Hematopoietic multipotent progenitor cell treated with erythropoietin and hydrocortisone succinate and interleukin-3 and kit ligand, for 15 days (in vitro differentiated cells): ENCODE measurements at places on chromosomes 7 and 10.

DNA sequence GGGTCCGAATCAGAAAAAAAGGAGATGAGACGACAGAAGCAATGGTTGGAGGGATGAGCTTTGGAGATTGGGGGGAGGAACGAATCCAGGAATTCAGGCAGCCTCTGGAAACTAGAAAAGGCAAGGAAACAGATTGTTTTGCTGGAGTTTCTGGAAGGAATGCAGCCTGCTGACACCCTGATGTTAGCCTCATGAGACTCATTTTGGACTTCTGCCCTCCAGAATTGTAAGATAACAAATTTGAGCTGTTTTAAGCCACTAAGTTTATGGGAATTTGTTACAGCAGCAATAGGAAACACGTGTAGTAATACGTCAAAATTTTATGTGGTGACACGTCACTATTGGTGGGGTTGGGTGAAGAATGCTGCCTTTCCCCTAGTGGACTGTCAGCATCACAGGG is 25.6 kb upstream of the NPS start:
- DNase-seq, result no peak

DNA sequence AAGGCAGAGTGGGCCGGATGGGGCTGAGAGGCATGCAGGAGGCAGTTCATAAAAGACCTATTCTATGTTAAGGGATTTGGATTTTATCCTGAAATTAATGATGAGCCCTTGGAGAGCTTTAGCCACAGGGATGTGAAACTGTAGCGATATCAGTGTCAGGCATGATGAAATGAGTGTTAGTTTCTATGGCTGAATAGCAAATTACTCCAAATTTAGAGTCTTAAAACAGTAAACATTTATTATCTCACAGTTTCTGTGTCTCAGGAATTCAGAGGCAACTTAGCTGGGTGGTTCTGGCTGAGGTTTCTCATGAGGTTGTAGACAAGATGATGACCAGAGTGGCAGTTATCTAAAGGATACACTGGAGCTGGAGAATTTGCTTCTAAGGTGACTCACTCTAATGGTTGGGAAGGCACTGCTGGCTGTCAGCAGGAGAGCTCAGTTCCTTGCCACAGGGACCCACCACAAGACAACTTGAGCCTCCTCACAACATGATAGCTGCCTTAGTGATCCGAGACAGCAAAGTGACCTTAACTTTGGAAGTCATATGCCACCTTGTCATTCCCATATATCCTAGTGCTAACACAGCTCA is 36.7 kb upstream of the SFTPD start:
- no peak for DNase-seq

DNA sequence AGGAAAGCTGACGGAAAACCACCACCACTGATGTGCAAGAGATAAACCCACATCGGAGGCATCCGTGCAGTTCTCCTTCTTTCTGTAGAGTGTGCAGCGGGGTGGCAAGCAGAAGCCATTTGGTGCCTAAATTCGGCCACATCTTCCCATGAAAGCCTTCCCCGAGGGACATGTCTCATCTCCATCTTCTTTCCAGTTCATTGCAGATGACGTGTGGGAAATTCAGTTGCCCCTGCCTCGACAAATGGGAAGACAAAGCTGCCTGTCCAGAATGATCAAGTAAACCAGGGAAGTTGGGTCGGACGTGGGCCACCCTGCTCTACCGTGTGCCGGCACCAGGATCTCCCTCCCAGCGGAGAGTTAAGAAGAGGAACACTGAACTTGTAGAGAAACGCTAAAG is 14.5 kb downstream of the BEND7 start:
- no peak for DNase-seq

GRCh38 chr10:24993237-24993958 is 22.6 kb downstream of the ENKUR start:
- DNase-seq, result no peak

DNA sequence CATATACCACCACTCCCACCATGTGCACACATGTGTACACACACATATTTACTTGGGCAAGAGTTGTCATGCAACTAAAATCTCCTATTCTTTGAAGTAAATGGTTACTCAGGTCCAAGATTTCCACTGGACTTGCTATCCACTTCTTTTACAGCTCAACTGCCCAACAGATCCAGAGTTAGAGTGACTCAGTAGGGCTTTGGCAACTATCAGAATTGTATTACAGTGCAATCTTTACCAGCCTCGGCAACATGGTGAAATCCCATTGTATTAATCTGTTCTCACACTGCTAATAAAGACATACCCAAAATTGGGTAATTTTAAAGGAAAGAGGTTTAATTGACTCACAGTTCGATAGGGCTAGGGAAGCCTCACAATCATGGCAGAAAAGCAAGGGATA is 51.9 kb upstream of the ABLIM1 start:
- no peak for DNase-seq

DNA sequence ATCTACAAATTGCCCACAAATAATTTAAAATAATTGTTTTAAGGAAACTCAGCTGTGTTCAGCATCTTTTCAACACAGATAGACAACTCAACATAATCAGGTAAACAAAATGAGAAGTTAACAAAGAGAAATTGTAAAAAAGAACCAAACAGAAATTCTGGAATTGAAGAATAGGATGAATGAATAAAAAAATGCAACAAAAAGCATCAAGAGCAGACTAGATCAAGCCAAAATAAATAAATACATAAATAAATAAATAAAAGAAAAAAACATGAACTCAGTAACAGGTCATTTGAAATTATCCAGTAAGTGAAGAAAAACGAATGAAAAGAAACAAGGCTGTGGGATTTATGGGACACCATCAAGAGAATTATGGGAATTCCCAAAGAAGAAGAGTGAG is 94.0 kb upstream of the CDK6 start:
- DNase-seq, result no peak

DNA sequence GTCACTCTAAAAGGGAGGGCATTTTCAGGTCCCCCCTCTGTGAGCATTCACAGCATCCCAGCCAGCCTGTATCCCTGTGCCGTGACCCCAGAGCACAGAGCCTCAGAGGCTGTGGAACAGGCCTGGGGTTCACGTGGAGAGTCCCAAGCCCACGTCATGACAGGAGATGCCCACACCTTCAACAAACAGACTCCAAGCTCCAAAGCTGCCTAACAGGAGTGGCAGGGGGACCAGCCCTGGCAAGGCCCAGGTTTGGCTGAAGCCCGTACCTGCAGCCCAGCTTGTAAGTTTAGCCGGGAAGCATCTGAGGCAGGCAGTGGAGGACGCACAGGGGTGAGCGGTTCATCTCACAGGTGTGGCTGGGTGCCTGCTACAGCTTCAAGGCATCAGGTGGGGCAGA is 33.5 kb downstream of the LHPP start:
- no peak for DNase-seq

DNA sequence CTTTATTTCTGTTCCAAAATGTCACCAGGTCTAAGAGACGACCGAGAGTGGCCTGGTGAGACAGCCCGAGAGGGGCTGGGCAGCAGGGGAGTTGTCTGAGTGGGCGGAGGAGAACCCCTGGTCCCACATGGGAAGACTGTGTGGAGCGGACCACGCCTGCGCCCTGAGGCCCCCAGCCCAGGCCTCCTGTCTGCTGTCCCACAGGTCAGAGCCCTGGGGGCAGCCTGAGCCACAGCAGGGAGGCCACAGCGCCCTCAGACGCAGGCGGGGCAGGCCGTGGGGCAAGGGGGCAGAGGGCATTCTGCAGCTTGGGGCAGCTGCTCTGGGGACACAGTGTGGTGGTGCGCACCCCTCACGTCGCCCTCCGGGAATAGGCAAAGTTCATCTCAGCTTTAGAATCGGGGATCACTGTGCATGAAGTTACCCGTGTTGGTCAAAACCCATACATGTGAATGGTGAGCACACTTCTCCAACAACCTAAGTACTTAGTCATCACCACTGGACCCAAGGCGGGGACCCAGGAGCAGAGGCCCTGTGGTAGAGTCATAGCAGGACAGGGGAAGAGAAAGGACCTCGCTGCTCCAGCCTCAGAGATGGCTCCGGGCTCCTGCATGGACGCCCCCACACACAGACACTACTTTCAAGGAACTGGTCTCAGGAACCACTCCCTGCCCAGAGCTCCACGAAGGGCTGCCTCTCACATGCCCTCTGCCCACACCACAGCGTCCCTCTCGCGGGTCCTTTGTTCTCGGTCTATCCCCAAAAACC is 214.7 kb downstream of the ELFN1 start:
- DNase-seq, result no peak

GRCh38 chr7:24026351-24026750 is 257.6 kb upstream of the NPY start:
- DNase-seq, result no peak

- no peak for DNase-seq
These were observed 184.4 kb downstream of the GRID1 start for GRCh38 chr10:86182150-86182549.

DNA sequence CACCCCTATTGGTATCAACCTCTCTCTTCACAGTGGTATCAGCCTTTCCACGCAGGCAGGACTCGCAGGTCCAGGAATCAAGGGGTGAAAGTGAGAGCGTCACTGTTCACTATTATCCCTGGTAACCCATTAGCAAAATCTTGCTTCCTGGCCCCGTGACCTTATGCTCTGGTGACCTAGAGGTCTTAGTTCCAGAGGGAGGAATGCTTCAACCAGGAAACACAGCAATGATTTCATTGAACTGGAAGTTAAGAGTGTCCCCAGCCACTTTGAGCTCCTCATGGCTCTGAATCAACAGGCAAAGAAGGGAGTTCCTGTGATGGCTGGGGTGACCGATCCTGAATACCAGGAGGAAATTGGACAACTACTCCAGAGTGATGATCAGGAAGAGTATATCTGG is 90.6 kb downstream of the CUL2 start:
- no peak for DNase-seq

DNA sequence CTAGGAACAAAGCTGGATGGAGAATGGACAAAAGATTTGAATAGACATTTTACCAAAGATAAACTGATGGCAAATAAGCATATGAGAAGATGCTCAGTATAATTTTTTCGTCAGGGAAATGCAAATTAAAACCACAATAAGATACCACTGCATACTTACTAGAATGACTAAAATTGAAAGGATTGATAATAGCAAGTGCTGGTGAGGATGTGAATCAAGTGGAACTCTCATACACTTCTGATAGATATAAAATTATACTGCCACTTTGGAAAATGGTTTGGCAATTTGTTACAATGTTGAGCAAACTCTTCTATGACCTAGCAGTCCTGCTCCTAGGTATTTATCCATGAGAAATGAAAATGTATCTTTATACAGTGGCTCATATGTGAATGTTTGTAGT is 83.3 kb downstream of the EXOC6 start:
- no peak for DNase-seq

GRCh38 chr10:116771101-116771958 is 29.0 kb upstream of the HSPA12A start:
- DNase-seq, result no peak

- DNase-seq, result no peak
These were observed 41.9 kb downstream of the CDK1 start for GRCh38 chr10:60820093-60820754.

DNA sequence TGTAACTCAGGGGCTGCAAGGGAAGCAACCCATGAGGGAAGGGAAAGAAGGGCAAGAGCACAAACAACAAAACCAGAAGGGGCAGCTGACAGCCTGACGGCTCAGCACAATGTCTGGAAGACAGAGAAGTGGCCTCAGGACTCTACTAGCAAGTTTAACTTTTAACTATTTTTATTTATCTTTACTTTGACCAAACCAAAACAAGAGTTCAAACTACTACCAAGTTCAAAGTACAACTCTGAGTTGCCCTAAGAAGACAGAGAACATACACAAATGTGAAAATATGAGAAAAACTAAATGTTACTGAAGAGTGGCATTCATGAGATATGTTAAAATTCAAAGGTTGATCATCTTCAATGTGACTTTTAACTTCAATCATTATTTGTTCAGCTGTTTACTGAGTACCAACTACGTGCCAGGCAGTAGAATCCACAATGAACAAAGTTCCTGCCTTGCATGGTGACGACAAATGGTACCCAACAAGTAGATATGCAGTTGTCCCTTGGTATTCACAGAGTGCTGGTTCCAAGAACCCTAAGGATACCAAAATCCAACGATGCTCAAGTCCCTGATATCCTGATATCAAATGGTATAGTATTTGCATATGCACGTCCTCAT is 19.7 kb downstream of the NUDCD3 start:
- no peak for DNase-seq

DNA sequence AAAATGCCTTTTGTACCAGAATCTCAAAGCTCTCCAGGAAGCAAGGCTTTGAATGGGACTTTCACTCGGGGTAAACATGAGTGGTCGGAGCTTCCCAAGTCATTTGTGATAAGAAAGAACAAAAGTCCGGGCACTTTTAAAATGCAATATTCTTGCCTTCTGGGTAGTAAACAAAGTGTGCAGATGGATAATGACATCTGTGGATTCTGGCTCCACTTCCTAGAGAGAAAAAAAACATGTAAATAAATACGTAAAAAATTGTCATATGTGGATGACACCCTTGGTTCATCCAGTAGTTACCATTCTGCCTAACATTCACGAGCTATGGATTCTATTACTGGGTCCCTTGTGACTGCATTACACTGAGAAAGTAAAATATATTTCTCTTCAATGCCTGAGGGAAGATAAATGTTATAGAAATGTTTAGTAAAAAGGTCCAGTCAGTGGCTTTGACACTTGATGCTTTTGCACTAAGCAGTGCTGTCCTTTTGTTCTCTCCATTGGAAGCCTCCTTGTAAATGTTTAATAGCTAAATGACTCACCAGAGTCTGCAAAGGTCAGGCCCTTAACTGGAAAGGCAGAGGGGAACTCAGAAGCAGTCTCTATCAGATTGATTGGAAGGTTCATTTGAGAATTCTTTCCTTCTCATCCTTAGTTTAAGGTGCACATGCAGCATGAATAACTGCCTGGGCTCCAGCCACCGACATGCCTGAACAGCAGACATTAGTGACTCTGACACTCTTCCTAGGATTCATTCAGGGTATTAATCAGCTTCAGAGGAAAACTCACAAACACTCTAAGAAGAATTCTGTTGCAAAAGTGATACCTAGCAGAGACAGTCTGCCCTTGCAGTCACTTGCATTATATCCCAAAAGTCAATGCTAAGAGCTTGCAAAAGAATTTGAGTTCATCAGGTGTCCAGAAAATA is 11.7 kb upstream of the EDRF1 start:
- DNase-seq, result no peak

DNA sequence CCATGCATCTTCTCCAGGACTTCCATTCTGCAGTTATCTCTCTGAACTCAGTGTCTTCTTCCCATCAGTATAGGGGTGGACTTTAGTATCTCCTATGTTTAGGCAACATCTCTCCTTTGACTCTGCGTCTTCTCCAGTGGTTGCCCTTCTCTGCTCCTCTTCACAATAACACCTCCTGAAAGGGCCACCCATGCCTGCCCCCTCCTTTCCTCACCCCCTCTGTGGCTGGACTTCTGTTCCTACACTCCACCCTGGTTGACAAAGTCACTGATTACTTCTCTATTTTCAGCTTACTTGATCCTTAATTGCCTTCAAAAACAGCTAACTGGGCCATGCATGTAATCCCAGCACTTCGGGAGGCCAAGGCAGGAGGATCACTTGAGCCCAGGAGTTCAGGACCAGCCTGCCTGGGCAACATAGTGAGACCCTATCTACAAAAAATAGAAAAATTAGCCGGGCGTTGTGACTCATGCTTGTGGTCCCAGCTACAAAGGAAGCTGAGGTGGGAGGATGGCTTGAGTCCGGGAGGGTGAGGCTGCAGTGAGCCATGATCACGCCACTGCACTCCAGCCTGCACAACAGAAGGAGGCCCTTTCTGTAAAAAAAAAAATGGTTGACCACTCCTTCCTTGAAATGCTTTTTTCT is 13.7 kb downstream of the SRGN start:
- no peak for DNase-seq

GRCh38 chr7:156638443-156639077 is 2.0 kb upstream of the RNF32 start:
- no peak for DNase-seq
